ENCODE measurements at places on chromosomes 3 and 15.
A peak's percentile ranks its signal among the peaks of the same experiment; 100 is the strongest.

DNA sequence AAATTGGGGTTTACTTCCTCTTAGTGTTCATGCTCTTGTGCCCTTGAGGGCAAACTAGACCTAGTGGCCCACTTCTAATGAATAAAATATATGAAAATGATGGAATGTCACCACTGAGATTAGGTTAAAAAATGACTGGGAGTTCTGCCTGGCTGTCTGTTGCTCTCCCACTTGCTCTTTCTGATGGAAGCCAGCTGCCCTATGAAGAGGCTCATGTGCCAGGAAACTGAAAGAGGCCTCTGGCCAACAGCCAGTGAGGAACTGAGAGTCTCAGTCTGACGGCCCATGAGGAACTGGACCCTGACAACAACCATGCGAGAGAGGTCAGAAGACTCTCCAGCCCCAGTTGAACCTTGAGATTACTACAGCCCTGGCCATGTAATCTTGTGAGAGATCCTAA is 107.1 kb upstream of the FHIT start:
- peak; percentile 3 for DNase-seq

- peak; percentile 6 for DNase-seq
These were observed 253.2 kb upstream of the LRTM1 start for GRCh38 chr3:55180936-55181535.

DNA sequence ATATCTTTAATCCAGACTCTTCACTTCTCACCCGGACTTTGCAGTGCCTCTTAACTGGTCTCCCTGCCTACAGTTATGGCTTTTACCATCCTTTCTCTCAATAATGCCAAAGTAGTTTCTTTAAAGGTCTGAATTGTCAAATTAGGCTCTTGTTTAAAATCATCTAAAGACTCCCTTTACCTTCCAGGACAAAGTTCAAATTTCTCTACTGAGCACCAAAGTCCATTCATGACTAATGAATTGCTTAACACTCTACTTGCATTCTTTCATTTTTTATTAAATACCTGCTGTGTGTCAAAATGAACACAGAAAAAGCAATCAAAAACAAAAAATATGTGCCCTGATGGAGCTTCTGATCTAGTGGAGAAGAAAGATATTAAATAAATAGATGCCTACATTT is 472.4 kb upstream of the UBE2E2 start:
- DNase-seq, result no peak

- no peak for DNase-seq
These were observed 8.3 kb downstream of the POLG start for GRCh38 chr15:89326316-89326715.

- DNase-seq, result no peak
These were observed 641.7 kb downstream of the NR2F2 start for GRCh38 chr15:96972201-96972600.

GRCh38 chr3:70647094-70647493 is 334.7 kb upstream of the MDFIC2 start:
- no peak for DNase-seq

DNA sequence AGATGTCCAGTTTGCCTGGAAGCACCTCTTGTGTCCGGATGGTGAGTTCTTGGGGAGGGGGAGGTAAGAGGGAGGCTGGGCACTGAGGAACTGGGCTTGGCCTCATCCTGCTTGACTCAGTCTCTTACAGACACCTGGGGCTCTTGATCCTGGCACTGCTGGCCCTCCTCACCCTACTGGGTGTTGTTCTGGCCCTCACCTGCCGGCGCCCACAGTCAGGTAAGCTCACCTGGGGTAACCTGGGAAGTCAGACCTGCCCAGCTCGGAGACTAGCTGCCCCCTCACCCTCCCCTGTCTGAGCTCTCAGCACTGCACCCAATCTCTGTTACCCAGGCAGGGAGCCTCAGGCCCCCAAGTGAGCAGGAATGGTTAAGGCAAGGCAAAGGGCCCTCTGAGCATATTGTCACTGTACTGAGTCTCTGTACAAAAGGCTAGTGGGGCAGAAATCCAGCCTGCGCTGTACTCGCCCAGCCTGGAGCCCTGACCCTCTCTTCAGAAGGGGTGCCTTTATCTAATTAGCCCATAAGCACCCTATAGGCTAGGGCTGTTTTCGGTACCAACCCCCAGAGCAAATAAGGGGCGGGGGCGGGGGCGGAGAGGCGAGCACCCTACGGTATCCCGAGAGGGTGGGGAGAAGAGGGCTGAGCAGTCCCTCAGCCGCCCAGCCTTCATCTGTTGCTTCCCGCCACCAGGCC is 2.2 kb upstream of the IL17RC start:
- no peak for DNase-seq

- no peak for DNase-seq
These were observed 9.8 kb downstream of the AGBL1 start for GRCh38 chr15:86089422-86089821.

DNA sequence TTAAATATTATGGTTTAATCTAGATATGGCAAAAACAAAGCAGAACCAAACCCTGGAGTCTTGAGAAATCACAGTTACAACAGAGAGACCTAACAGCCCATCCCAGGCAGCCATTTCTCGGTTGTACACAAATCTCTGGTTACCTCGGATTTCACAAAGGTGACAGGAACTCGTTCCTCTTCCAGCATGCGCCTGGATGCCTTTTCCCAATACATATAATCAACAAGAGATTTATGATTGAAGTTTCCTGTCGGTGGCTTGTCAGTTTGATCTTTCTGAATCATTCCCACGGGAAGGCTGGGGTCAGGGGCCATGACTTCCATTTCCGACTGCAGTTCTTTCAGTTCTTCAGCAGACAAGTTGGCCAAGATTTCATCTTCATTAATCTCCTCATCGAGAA is 445 bp downstream of the LMOD3 start:
- no peak for DNase-seq
